NCI-H526 (cell line): ENCODE measurements at places on chromosomes 5 and 9.

- DNase-seq: no peak
Measured at GRCh38 chr9:87089929-87090328, 142.6 kb upstream of the GAS1 start.

DNA sequence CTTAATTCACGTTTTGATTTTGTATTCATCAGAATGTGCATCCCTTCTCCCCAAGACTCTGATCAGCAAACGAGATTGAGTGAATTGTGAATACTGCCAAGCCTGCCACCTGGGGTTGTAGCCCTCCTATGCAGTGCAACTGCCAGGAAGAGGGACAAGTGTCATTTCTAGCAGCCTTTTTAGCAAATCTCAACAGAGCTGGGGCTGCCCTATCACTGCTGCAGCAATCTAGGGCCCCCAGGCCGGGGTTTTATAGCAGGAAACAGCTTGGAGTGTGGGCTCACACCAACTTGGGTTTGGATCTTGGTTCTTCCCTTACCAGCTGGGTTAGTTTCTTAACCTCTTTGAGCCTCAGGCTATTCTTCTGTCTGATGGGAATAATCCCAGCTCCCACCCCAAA lies 4.0 kb downstream of the CSF1R start:
- DNase-seq: no peak

- no peak for DNase-seq
Measured at GRCh38 chr5:39501397-39501796, 76.6 kb upstream of the DAB2 start.

- DNase-seq: no peak
Measured at GRCh38 chr5:130954336-130954735, 210.7 kb downstream of the HINT1 start.

DNA sequence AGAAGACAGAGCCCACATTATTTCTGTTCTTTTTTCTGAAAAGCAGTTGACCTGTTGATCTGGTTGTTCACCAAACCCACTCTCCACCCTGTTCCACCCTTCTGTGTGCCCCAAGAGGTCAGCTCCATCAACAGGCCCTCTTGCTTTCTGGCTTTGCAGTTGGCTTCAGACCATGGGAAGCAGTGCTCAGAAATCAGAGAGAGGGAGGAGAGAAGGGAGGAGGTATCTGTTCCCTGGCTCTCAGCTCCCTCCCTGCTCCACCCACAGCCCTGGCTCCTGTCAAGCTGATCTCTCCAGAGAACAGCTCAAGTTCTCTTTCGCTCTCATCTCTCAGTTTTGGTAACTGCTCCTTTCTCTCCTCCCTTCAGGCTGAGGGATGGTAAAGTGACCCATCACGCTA lies 144.2 kb upstream of the RAI14 start:
- DNase-seq: no peak

- DNase-seq: no peak
Measured at GRCh38 chr5:35876922-35877321, 20.2 kb downstream of the IL7R start.

DNA sequence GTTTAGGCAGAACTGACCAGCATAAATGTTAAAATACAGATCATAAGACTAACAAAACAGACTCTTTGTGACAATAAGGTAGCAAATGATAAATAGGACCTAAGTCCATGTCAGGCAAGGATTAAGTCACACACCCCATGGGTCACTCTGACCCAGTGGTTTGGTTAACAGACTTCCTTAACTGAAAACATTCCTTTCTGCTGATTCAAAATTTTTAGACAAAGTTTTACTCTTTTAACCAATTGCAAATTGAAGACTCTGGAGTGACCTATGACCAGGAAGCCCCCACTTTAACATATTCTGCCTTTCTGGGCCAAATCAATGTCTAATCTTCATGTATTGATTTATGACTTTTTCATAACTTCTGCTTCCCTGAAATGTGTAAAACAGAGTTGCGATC lies 4.9 kb upstream of the NXNL2 start:
- DNase-seq: no peak

- DNase-seq: peak; percentile 52
Measured at GRCh38 chr5:14174230-14174636, 31.1 kb downstream of the TRIO start.

DNA sequence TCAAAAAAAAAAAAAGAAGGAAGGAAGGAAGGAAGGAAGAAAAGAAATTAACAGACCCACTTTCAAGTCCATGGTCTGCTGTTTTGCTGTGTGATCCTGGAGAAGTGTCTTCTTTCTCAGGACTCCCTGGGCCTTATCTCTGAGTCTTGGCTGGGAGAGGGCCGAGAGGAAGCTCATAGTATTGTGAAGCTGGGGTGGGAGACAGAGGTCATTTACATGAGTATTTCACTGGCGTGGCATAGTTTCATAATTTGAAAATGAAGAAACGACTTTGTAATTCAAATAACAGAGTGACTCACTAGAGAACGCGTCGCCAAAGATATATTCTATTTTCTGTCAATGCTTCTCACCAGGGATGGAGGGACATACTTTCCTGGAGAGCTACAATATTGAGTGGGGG lies 2.4 kb upstream of the C9orf50 start:
- DNase-seq: no peak

GRCh38 chr5:54793468-54794134 lies 191.8 kb downstream of the ESM1 start:
- no peak for DNase-seq

DNA sequence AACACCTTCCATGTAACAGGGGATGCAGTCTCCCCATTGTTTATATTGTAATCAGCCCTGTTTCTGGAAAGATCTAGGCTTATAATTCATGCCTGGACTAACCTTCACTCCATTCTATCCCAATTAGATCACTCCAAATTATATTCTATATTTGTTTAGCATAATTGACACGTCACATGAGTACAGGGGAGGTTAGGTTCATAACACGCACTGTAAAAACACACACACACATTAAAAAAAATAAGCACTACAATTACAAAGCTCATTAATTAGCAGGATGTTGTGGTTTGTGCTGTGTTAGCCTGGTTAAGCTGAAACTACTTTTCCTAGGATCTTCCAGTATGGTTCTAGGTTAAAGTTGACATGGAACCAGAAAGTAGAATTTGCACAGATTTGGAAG lies 126.0 kb downstream of the MLLT3 start:
- no peak for DNase-seq

DNA sequence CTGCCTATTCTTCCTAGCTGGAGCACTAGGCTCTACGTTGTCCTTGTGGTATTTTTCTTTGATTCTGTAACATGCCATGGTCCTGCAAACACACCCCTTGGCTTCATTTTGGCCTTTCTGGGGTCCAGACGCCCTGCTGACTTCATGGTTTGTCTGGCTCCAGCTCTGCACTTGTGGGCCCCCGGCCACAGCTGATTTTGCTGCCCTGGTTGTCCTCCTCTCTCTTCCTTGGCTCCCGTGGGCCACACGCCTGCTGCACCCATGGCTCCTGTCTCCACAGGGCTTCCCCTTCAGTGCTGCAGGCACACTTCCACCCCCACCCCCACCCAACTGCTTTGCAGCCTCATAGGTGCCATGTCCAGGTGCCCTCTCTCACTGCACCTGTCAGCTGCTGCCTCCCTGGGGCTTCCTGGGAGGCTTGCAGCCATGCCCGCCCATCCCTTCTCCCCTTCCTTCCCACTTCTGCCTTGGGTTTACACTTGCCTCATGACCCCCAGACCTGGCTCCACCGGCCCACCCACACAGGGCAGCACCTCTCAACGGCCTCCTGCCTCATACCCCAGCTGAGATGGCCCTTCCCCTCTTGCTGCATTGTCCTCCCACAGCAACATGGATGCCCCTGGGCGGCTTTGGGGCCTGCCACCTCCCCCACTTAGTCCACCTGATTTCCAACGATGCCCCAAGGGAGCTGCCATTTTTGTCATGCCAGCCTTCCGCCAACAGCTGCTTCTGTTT lies 25.6 kb downstream of the SLC6A3 start:
- no peak for DNase-seq

DNA sequence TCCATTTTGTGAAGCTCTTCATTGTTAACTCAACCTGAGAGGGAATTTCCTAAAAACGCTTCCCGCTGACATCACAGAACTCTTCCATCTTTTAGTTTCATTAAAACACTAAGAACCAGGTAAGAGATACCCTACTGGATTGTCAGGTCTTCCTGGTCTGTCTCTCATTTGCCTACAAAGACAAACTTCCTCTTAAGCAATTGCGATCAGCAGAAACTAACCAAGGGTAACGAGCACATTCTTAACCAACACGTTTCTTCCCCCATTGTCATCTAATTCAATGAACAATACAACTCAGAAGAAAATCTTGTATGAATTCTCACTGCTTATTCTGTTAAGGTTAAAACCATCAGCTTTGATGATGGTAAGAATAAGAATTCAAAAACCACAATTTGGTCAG lies 6.6 kb downstream of the FBXW11 start:
- DNase-seq: peak; percentile 48

GRCh38 chr5:152549709-152550108 lies 144.6 kb upstream of the NMUR2 start:
- no peak for DNase-seq

DNA sequence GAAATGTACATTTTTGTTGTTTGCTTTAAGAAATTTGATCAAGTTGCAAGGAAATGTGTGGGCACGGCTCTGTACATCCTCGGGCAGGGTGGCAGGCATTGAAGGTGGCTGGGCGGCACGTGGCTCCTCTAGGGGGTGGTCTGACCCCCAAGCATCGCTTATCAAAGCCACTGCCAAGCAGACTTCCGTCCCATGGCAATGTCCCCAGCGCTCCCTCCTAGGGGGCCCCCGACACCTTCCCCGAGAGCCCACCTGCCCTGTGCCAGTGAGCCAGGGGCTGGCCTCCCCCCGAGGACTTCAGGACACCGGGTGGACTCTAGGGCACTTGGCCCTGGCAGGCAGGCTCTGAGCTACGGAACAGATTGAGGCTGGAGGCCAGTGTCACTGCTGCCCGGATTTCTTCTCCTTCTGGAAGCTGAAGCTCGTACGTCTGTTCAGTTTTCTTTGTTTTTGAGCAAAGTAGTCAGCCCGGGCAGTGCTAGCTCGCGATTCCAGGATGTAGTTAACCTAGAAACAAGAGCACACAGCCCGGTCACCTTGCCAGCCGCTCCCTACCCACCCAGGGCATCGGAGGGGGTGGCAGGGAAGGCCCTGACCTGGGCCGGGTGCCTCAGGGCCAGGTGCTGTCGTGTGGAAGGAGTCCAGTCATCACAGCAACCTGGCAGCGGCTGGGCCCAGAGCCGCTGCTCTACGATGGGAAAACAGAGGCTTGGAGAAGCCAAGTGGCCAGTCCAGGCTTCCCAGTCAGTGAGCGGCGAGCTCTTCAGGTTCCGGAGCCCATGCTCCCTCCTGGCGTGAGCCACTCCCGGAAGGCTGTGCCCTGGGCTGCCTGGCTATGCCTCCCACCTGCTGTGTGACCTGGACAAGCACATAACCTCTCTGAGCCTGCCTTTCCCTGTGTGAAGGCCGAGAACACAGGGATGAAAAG lies 177.1 kb downstream of the GAPVD1 start:
- DNase-seq: no peak

GRCh38 chr5:96036301-96036700 lies 74.7 kb upstream of the ELL2 start:
- no peak for DNase-seq

DNA sequence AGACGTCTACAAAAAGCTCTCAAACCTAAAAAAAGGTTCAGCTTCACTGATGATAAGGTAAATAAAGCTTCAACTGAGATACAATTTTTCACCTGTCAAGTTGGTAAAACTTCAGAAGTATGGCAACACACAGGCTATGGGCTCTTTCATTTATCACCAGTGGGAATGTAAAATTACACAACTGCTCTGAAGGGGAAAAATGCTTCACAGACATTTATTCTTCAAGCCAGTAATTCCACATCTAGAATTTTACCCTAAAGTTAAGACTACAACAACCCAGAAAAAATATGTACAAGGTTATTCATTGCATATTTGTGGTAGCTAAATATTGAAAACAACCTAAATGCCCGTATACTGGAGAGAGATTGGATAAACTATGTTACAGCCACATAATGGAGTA lies 48.1 kb upstream of the NREP start:
- no peak for DNase-seq

GRCh38 chr5:155485386-155485785 lies 471.8 kb downstream of the KIF4B start:
- DNase-seq: no peak

DNA sequence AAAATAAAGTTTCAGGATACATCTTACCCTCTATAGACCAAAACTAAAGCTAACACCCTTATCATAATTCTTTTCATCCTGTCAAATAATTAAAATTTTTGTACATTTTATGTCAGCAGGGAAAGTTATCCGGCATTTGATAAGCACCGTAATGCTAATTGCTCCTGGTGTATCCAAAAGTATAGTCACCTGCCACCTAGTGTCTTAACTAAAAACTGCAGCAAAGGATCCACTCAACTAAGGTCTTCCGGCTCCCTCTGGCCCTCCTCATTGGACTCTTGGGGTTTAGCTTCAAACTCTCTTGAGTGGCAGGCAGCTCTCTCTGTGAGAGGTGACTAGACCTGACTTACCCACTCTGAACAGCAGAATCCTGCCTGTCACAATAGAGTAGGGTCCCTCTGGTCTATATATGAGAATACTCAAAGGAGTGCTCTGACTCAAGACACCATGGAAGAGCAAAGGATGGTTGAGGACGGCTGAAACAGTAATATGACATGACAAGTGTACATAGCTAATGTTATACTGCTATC lies 60.4 kb upstream of the CAST start:
- DNase-seq: no peak

- DNase-seq: no peak
Measured at GRCh38 chr5:139014726-139015125, 139.6 kb upstream of the LRRTM2 start.

DNA sequence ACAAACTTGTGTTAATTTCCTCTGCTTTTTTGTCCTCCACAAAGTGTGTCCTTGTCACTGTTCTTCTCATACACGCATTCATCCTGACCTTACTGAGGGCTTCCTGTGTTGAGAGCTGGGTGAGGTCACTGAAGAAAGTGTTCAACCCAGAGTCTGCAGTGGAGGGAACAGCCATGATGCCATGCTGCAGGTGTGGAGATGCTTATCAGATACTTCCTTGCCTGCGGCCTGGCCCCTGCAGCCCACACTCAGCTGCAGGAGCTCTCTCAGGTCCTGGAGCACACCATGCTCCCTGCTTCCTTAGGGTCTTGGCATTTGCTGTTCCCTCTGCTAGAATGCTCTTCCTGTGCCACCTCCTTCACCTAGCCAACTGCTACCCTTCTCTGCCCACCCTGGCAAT lies 108.1 kb upstream of the SPRY4 start:
- no peak for DNase-seq

DNA sequence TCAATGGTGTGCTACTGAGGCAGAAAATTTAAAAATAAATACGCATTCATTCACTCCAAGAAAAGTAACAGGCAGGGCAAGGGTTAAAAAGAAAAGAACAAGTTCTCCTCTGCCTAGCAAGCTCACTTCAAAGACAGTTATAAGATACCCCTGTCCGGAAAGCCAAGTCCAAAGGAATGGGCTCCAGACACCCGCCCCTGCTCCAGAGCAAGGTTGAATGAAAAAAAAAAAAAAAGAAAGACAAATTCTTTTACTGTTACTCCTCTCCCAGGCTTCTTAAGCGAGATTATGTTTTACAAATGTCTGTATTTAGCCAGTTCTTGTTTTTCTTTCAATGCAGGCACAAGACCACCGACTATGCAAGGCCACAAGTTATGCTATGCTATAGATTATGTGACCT lies 9.1 kb upstream of the ANXA2R start:
- no peak for DNase-seq

GRCh38 chr9:84916769-84917168 lies 247.2 kb downstream of the NTRK2 start:
- DNase-seq: no peak

- DNase-seq: no peak
Measured at GRCh38 chr5:3511519-3511918, 84.1 kb upstream of the IRX1 start.
